ENCODE measurements at places on chromosomes 12 and 14.

GRCh38 chr12:28089338-28089737 lies 100.9 kb upstream of the CCDC91 start:
- DNase-seq: no peak

GRCh38 chr14:77000340-77001270 lies 27.9 kb downstream of the IRF2BPL start:
- no peak for DNase-seq

GRCh38 chr12:49538510-49539403 lies at the start of gene KCNH3:
KCNH3 (plus strand) TSS chr12:49539030; CDS start chr12:49539417, 387 bp downstream.
- DNase-seq: peak; percentile 89

- DNase-seq: no peak
Measured at GRCh38 chr14:103110681-103111231, 12.5 kb upstream of the TNFAIP2 start.

- DNase-seq: peak; percentile 52
Measured at GRCh38 chr14:91373591-91374254, 43.9 kb downstream of the CCDC88C start.

- DNase-seq: no peak
Measured at GRCh38 chr14:91858536-91859275, 8.6 kb downstream of the TC2N start.

DNA sequence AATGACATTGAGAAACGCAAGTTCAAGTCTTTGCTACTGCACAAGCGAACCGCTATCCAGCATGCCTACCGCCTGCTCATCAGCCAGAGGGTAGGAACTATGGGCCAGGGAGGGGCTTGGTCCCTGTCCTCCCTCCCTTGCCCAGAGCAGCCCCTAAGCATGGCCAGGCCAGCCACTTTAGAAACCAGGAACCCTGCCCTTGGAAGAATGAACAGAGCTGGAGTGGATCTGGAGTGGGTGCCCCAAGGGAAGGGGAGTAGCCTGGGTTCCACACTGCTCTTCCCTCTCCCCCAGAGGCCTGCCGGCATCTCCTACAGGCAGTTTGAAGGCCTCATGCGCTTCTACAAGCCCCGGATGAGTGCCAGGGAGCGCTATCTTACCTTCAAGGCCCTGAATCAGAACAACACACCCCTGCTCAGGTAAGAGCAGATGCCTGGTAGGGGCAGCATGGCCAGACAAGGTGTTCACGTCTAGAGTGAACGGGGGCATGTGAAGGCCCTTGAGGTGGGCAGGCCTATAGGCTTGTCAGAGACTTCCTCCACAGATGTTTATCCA lies 55.8 kb downstream of the TPCN1 start:
- no peak for DNase-seq

GRCh38 chr12:52232674-52233461 lies at the start of gene KRT7:
KRT7 (plus strand) TSS chr12:52233243; CDS start chr12:52233297, 54 bp downstream.
- no peak for DNase-seq

DNA sequence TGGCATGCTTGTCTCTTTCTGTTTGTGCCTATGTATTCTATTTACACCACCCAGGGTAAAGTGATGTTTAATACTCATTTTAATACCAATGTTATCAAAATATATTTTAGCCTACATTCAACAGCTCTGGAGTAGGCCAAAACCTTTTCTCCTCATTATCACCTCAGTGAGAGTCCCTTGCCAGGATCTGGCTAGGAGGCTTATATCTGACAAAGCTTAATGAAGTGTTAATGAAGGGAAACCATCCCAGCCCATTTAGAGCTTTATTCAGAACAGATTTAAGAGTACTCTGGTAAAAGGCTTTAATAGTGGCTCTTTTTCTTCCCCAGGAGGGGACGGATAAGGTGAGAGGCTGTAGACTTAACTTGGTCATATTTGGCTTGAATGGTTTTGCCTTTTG lies 137.6 kb downstream of the GRIN2B start:
- no peak for DNase-seq

DNA sequence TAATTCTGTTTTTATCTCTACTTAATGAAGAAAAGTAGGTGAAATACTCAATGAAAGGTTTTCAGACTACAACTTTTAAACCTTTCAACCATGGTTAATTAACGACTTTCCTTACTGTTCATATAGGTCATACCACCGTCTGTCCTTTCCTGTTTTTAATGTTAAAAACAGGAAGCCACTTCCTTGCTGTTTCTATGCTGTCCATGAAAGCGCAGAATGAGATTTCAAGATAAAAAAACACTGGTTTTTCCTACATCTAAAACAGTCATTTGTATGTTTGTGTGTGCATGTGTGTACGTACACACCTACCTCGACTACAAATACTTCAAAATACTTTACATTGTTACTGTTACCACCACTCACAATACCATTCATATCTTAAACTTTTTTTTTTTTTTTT lies 27.3 kb downstream of the SPTLC2 start:
- DNase-seq: no peak

GRCh38 chr12:113598815-113599406 lies 127.2 kb upstream of the LHX5 start:
- no peak for DNase-seq

DNA sequence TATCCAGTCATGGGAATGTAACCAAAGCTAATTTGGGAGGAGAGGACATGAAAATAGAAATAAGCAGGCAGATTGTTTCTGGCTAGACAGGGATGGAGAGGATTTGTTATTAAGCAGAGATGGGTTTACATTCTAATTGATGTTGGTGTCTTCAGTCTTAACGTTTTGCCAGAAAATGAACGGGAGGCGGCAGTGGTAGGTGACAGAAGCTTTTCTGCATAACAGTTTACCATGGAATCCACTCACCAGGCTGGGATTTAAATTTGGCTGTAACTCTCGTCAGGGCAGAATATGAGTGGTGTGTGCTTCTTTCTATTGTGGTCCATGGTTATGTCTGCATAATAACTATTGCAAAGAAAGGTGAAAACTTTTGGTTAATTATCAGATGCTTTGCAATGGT lies 50.2 kb upstream of the OTX2 start:
- DNase-seq: no peak

DNA sequence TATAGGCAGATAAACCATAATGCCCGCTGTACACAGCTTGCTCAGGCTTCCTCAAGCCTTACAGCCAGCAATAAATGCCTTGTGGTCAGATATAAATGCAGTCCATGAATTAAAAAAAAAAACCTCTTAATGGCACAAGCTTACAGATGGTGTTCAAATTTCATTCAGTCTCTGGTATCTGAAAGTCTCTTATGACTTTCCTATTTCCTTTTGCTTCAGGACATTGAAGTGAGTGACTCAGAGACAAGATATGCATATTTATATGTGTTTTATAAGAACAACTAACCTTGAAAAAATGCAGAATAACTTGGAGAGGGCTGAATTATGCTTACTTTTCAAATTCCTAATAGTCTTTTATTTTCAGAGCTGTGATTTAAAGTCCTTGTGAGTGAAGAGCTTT lies 426.9 kb upstream of the MIS18BP1 start:
- DNase-seq: no peak

DNA sequence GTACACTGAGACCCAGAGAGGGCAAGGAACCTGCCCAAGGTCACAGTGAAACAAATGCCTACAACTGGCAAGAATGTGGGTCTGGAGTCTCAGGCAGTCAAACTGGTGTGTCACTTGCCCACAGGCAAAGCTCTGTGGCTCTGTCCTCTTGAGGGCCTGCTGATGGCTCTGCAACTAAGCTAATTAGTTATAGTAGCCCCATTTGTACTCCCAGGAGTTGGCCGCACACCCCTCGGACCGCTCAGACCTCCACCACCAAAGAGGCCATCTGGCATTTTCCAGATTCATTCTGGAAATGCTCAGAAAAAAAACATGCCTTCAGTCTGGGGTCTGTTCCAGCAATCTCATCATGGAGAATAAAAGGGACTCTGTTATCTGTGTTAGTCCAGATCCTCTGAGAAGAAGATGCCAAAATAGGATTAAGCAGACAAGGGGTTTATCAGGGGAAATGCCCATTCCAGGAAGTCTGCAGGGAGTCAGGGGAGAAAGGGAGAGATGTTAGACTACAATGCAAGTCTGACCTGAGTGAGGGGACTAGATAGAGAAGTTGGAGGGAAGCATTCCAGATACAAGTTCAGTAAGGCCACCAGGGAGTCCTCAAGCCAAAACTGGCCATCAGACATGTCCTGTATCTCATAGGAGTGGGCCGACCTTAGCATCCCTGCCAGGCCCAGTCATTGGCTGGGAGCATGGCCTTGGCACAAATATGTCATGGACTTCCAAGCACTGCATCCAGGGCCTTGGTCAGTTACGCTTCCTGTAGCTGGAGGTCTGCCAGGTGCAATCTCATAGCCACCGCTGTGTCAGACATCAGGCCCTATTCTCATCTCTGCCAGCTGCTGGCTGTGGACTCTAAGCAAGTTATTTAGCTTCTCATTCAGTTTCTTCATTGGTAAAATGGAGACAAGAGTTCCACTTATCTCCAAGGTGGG lies 15.4 kb upstream of the OAS1 start:
- no peak for DNase-seq

GRCh38 chr14:57982804-57983634 lies 117.1 kb upstream of the SLC35F4 start:
- no peak for DNase-seq
